ENCODE measurements at places on chromosomes 3 and 15. TPM values are rescaled to one million over a fixed set of nuclear protein-coding genes. Genes with fewer than 3 reads are reported as not detected.

DNA sequence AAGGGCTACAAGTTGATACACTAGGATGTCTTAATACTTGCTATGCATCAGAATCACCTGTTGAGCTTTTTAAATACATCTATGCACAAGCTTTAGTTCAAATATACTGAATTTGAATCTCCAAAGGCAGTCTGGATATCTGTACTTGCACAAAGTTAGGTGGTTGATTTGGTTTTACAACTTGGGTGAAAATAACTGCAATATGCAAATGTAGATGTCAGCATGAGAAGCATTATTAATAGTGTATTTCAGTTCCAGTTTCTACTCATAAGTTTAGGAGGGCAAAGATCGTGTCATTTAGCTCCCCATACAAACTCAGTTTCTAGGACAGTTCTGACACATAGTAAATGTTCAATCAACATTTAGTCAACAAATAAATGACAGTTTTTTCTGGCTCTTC, 25.6 kb downstream of the IQCB1 start:
- DNase-seq = no peak

- no peak for DNase-seq
These were observed 123.6 kb downstream of the KLHL25 start for GRCh38 chr15:85671156-85671555.

- DNase-seq = no peak
These were observed 18.7 kb downstream of the PAQR5 start for GRCh38 chr15:69317392-69317841.

GRCh38 chr15:22224241-22224671, 143.9 kb downstream of the OR4M2 start:
- no peak for DNase-seq

DNA sequence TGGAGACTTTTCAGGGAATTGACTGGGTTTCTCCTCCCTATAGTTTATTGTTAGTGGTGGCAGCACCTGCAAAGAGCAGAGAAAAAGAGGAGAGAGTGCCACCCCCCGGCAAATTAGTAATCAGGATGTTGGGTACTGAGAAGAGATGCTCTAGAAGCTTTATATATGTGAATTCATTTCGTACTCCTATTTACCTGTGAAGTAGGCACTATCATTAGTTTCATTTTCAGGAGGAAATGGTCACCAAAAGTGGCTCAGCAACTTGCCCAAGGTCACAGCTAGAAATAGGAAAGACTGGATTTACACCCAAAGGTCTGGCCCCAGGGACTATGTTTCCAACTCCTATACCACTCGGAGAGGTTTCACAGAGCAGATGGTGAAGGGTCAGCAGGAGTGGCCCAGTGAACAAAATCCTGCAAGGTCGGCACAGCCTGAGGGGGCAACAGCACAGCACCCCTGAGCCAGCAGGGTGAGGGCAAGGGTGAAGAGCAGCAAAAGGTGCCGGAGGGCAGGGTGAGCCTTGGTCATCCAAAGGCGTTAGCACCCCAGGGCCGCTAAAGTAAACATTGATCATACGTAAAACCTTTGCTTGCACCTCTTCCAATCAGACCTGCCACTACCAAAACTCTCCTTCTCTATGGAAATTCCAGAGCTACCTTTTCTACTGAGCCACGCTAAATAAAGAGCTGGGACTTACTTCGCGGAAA, 23.6 kb downstream of the VGLL4 start:
- no peak for DNase-seq

- no peak for DNase-seq
These were observed 22.5 kb upstream of the AQP9 start for GRCh38 chr15:58115692-58116091.

GRCh38 chr15:63763476-63764123, 70.1 kb downstream of the HERC1 start:
- no peak for DNase-seq

- DNase-seq = no peak
These were observed 96.2 kb downstream of the ECT2 start for GRCh38 chr3:172846706-172847105.

DNA sequence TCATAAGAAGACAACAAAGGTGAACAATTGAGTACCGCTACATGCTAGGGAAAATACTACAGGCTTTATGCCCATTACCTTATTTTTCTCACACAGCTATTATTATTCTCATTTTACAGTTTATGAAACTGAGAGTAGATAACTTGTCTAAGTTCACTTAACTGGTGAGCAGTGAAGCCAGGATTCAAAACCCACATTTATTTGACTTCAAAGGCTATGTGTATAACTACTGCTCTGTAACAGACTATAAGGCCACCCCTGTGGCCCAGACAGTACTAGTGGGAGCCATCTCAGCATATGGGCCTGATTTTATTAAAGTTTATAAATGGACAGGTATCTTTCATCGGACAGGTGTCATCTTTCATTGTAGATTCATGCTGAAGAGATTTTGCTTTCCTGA, 14.4 kb upstream of the BBX start:
- no peak for DNase-seq

The SATB1 gene
- 23.0 TPM for total RNA-seq
